ENCODE measurements at places on chromosomes 5 and 9.

- DNase-seq, result no peak
These were observed 47.8 kb downstream of the YIPF5 start for GRCh38 chr5:144122641-144123040.

GRCh38 chr5:33631139-33631538, 190.4 kb downstream of the TARS1 start:
- DNase-seq, result no peak

DNA sequence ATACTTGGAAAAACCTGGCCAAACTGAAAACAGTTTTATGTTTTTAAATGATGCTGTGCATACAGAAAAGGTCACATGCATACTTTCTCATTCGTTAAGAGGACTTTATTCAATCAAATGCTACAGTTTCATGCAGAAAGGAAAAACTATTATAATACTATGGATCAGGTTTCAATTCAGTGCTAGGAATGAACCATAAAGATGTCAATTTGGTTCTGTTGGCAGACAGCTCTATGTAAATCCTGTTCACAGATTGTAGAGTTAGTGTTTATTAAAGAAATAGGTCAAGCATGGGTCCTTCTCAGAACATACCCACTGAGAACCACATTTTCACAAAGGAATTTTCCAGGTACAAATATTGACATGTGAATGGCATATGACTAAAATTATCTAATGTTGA, 57.1 kb downstream of the RETREG1 start:
- DNase-seq, result no peak

- no peak for DNase-seq
These were observed 3.3 kb upstream of the ANXA2R start for GRCh38 chr5:43043400-43043756.

DNA sequence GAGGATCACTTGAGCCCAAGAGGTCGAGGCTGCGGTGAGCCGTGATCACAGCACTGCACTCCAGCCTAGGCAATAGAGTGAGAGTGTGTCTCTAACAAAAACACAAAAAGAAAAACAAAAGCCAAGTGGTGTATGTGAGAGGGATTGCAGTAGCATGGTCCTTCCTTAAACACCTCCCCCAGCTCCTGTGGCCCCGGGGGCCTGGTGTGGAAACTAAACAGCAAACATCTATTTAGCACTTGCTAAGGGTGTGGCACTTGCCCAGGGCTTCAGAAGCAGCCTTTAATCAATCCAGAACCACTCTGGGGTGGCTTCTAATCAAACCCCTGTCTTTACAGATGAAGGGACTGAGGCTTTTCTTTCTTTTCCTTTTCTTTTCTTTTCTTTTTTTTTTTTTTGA, 4.4 kb upstream of the FBP1 start:
- no peak for DNase-seq

- DNase-seq, result no peak
These were observed 598.0 kb upstream of the RGMB start for GRCh38 chr5:98175474-98175873.

DNA sequence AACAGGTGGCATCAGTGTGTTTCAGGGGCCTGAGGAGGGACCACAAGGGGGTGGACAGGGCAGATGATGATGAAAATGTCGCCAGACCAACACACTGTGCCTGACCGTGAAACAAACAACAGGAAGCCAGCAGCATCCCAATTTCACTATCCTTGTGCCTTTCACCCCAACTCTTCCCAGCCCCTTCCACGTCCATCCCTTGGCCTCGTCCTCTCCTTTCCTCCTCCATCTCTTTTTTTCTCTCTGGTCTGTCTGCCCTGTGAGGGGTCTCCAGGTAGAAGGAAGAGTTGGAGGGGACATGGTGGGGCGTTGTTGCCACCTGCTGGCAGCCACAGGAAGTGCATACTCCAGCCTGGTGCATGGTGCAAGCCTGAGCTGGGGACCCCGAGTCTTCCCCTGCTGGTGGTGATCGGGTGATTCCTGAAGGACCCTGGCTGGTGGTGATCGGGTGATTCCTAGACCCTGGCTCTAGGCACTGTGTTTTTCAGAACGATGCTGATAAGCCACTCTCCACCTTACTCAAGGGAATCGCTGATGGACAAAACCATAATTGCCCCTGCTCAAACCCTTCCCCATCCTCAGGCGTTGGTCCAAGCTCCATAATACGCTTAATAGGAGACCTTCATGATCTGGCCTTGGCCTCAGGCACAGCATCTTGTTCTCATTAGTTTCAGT, 21.7 kb upstream of the NSD1 start:
- DNase-seq, result peak; percentile 75

GRCh38 chr9:24738421-24738961, 192.8 kb upstream of the IZUMO3 start:
- no peak for DNase-seq

DNA sequence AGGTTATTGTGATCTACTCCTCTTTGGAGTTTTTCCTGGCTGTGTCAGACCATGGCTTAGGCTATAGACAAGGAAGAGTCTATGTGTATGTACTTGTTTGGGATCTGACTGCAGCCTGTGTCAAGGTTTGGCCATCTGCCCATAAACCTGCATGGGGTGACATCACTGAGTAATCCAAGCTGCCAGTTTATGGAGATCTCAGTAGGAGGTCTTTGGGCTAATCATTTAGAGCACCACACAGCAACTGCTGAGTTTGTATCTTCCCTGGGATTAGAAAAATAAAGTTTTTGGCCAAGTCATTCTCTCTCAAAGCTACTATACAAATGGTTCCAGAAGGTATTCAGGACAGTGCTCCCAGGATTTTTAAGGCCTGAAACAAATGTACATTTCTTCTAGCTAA, 65.5 kb upstream of the HSPB3 start:
- no peak for DNase-seq

DNA sequence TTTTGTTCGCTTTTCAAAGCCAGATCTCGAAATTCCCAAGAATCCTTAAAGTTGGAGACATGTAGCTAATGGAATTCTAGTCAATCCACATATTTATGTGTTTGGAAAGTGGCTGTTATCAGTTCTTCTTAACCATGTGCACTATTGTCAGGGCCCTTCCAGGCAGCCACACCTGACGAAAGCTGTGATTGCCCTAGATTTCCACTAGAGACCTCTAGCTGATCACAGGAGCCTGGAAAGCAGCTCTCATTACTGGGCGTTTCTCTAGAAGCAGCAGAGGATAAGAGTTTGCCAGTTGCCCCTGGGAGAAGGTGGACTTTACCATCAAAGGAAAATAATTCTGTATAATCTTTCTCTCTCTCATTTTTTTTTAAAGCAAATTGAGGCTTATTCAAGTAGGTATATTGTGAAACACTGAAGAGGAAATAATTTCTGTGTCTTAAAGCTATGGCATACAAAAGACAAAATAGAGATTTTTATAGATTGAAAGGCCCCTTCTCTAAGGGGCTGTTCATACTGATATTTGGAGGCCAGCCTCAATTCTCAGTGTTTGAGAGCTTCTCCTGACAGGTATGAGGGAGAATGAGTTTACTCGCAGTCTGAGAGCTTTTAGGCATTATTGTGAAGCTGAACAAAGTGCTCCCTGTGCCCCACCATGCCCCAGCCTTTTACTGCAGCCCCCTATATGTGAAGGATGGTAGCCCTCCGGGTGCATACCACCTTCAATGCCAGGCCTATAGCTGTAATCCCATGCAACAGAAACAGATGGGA, 405.4 kb upstream of the ACTBL2 start:
- no peak for DNase-seq

- DNase-seq, result no peak
These were observed 88.9 kb downstream of the EBF1 start for GRCh38 chr5:159010661-159011442.

GRCh38 chr9:69195668-69196067, 21.6 kb downstream of the TJP2 start:
- no peak for DNase-seq

- DNase-seq, result peak; percentile 61
These were observed 8.6 kb upstream of the AQP3 start for GRCh38 chr9:33455945-33456344.

DNA sequence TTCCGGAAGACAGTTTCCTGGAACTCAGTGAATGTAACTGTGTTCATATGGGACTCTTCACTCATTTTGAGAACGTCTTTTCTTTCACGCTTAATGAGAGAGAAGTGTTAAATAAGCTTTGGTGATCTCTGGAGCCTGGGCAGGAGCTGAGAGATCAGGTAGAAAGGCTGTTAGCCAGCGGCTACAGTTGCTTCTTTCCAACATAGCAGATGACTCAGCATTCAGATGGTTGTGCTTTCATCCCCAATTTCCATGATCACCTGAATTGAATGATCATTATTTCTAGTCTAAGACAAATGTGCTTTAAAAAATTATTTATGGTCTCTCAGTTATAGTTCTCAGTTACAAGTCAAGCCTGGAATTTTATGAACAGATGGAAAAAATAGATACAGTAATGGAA, 234.5 kb downstream of the ADAMTSL1 start:
- DNase-seq, result no peak

GRCh38 chr9:97406620-97407177, 5.2 kb upstream of the TDRD7 start:
- no peak for DNase-seq

GRCh38 chr5:40904994-40905306, 4.3 kb upstream of the C7 start:
- no peak for DNase-seq

DNA sequence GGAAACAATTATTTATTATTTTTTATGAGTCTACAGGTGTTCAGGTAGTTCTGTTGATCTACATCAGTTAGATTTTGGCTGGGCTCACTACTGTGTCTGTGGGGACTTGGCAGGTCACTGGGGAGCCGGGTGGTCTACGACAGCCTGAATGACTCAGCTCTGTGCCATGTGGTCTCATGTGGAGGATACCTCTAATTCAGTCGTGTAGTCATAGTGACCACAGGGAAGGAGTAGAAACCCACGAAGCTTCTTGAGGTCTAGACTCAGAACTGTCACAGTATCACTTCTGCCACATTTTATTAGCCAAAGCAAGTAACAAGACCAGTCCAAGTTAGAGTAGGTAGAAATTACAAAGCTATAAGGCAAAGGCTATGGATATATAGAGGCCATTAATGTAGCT, 64.7 kb upstream of the GRAMD2B start:
- no peak for DNase-seq

- DNase-seq, result no peak
These were observed 275.6 kb upstream of the PAPPA start for GRCh38 chr9:115877852-115878438.

- DNase-seq, result no peak
These were observed 80.2 kb downstream of the HTR4 start for GRCh38 chr5:148574167-148574566.

All from activated naive CD4-positive, alpha-beta T cell treated with anti-CD3 and anti-CD28 coated beads, Interleukin-2, amount 10 ng/mL, durations not matched to agents 7 days and 5 days (primary cell).